ENCODE measurements at places on chromosomes 16 and 17.

GRCh38 chr17:17200831-17201230, 5.3 kb downstream of the PLD6 start:
- DNase-seq, result no peak

- no peak for DNase-seq
Measured at GRCh38 chr16:4382795-4383357, 11.2 kb downstream of the VASN start.

GRCh38 chr17:44736551-44737240, 22.1 kb upstream of the ADAM11 start:
- no peak for DNase-seq

DNA sequence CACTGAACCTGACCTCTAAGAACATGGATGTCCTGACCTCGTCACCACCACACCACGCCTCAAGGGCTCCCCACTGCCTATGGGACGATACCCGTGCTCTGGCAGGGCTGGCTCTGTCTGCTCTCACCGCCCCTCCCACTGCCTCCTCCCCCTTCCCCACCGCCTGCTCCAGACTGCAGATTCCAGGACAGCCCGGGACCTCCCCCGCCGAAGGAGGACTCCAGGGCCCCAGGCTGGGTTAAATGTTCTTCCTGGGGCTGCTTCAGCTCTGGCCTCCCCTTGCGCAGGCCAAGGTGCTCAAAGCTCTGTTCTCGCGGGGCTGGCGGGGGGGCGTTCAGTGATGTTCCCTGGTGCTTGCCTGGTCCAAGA, 3.1 kb downstream of the NPW start:
- peak; percentile 84 for DNase-seq

- DNase-seq, result no peak
Measured at GRCh38 chr16:19228575-19228974, 57.0 kb upstream of the CLEC19A start.

DNA sequence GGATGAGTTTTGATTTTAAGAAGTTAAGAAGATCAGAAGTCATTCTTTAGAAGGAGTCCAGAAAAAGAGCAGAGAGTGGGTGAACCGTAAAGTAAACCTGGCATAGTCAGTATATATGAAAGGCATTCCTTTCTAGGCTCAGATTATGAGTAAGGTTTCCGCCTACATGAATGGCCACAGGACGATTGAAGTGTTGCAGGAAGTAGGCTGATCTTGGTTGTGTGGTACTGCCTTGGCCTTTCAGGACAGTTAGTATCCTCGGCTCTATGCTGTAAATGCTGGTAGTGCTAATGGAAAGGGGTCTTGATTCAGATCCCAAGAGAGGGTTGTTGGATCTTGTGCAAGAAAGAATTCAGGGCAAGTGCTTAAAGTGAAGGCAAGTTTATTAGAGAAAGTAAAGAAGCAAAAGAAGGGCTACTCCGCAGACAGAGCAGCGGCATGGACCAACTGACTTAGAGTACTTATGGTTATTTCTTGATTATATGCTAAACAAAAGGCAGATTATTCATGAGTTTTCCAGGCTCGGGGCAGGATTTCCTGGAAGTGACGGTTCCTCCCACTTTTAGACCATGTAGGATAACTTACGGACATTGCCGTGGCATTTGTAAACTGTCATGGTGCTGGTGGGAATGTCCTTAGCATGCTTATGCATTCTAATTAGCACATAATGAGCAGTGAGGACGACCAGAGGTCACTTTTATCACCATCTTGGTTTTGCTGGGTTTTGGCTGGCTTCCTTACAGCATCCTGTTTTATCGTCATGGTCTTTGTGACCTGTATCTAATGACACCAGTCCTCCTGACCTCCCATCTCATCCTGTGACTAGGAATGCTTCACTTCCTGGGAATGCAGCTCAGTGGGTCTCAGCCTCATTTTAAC, 164.8 kb downstream of the SNX29 start:
- DNase-seq, result no peak

DNA sequence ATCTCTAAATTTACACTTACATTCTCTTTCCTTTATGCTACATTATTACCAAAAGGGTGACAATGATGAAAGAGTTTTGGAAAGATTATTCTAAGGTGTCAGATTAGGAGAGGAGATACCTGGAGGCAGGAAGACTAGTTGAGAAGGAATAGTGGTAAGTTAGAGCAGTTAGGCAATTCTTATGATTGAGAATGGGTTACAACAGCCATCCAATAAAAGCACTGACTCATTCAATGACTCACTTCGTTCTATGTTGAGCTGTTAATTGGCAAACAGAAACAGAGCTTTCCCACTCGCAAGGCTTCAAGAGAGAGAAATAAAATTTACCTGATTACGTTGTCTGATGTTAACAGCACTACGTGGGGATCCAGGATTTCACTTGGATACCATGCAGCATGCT, 5.8 kb downstream of the NUP88 start:
- DNase-seq, result no peak

DNA sequence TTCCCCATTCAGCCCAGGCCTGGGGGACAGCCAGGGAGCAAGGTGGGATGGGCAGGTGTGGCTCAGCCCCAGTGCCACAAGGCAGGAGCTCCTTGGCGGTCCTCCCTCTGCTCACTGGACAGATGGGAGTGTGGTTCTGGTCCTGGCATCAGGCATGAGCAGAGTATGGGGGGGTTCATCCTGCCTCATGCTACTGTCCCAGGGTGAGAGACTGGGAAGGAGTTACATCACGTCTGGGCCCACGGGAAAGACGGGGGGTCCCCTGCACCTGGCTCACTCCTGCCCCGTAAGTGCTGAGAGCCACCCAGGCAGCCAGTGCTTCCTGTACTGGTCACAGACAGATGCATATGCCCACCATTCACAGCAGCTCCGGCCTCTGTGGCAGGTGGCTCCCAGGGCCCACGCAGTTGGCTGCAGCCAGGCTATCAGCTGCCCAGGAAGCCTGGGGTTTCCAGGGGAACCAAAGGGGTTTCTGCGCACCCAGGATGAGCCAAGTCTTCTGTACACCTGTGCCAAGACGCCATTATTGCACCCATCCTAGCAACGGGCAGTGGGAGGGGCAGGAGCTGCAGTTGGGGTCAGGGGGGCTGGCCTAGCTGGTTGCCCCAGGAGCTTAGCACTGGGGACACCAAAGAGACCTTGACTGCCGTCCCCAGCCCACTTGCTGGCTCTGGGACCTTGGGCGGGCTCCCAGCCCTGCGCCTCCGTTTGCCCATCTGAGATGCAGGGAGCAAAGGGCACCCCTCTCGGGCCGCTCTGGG, 1.9 kb downstream of the BAIAP3 start:
- no peak for DNase-seq

- no peak for DNase-seq
Measured at GRCh38 chr17:36069136-36069535, 5.1 kb downstream of the CCL18 start.

DNA sequence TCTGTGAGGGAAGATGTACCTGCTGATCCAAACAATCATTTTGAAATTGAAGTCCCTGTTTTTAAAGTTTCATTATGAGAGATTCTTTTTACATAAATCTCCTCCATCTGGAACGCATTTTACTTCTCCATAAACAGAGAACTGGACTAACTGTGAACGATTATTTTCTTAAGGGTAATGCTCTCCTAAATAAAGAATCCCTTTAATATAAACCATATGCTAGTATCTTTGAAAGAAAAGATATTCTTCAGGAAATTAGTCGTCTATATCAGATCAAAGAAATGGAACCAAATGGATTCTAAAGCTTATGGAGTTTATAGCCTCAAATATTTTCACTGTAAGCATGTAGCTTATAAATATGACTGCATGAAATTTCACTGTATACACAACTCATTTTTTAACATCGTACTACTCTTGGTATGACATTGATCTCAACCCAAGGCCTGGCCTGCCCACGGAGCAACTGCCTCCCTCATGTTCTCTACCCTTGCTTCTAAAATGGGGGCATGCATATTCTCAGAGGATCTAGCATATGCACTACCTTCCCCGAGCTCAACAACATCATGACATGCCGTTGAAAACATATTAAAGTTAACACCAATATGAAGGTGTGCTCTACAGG, 66.4 kb downstream of the MYH10 start:
- DNase-seq, result no peak

- DNase-seq, result no peak
Measured at GRCh38 chr16:87409781-87410180, 17.6 kb downstream of the MAP1LC3B start.

- DNase-seq, result no peak
Measured at GRCh38 chr17:55709440-55709839, 13.2 kb downstream of the TMEM100 start.

DNA sequence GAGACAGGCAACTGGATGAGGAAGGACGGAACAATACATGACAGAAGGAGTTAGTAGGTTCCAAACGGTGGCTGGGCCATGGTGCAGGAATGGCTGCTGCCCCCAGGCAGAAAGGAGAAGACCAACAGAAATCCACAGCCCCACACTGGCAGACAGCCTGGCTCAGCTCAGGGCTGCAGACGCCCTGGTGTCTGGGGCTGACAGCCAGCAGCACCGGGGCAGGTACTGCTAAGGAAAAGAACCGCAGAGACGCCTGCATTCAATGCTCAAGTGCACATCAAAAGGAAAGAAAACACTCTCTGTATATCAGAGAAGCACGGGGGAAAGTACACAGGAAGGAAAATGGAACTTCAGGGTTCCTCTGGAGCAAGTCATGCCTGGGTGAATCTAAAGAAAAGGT, 53.4 kb downstream of the GAS7 start:
- DNase-seq, result no peak

GRCh38 chr16:7997966-7998365, 592.3 kb downstream of the TMEM114 start:
- DNase-seq, result no peak

GRCh38 chr16:72612256-72612655, 435.7 kb downstream of the ZFHX3 start:
- no peak for DNase-seq

- no peak for DNase-seq
Measured at GRCh38 chr16:71811261-71811803, 2.7 kb upstream of the AP1G1 start.

GRCh38 chr16:30527635-30528178, 1.3 kb upstream of the ZNF768 start:
- DNase-seq, result no peak

DNA sequence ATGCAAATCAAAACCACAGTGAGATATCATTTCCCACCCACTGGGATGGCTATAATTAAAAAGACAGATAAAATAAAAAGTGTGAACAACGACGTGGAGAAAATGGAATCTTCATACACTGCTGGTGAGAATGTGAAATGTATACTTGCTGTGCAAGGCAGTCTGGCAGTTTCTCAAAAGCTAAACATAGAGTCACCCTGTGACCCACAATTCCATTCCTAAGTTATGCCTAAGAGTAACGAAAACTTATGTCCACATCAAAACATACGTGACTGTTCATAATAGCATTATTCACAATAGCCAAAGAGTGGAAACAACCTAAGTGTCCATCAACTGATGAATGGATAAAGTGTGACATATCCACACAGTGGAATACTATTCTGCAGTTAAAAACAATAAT, 38.1 kb upstream of the VPS4A start:
- no peak for DNase-seq

- DNase-seq, result no peak
Measured at GRCh38 chr17:80882926-80883685, 108.5 kb upstream of the CHMP6 start.

GRCh38 chr17:69954241-69954925, 120.6 kb upstream of the KCNJ16 start:
- no peak for DNase-seq

- DNase-seq, result no peak
Measured at GRCh38 chr16:30649725-30650368, 913 bp upstream of the PRR14 start.

DNA sequence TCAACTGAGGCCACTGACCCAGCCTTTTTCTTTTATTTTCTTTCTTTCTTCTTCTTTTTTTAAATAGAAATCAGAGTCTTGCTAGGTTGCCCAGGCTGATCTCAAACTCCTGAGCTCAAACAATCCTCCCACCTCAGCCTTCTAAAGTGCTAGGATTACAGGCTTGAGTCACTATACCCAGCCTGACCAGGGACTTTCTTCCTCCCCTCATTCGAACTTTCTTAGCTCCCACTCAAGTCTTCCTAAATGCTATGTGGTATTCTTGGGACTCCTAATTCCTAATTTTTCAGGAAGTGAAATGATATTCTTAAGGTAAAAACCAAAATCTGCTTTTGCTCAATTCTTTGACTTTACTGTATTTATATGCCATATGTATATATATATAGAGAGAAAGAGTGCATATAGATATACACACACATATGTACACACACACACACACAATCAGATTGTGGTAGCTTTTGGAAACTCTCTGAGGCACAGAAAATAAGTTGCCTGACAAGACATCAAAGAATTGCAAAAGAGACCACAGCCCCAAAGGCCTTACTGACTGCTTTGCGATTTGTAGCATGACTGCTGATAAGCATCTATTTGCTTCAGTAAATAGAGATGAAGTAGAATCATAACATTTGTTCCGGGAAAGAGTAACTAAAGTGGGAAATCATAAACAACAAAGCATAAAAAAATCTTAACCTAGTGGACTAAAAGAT, 9.5 kb upstream of the AMZ2 start:
- DNase-seq, result no peak

DNA sequence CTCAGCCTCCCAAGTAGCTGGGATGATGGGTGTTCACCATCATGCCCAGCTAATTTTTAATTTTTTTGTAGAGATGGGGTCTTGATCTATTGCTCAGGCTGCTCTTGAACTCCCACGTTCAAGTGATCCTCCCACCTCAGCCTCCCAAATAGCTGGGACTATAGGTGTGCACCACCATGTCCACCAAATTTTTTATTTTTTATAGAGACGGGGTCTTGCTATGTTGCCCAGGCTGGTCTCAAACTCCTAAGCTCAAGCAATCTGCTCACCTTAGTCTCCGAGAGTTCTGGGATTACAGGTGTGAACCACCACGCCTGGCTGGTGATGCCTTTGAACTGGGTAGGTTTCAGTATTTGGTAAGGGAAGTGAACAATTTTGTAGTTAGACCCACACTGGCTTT, 30.1 kb downstream of the FA2H start:
- no peak for DNase-seq

- DNase-seq, result peak; percentile 70
Measured at GRCh38 chr17:18258356-18259038, at the start of gene FLII. FLII (minus strand) TSS chr17:18258738; CDS start chr17:18258690, 48 bp downstream.

- no peak for DNase-seq
Measured at GRCh38 chr16:70410734-70411133, 28.2 kb downstream of the ST3GAL2 start.

DNA sequence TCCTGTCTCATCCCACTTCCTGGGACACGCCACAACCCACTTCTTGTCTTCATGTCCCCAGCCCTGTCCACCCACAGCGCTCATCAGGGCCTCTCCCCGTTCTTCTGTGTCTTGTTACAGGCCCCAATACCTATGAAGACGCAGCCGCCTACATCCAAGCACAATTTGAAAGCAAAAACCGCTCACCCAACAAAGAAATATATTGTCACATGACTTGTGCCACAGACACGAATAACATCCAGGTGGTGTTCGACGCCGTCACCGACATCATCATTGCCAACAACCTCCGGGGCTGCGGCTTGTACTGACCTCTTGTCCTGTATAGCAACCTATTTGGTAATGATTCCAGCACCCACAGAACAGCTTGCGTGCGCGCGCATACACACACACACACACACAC, 70.6 kb downstream of the AMFR start:
- no peak for DNase-seq

Measured in A549 (cell line).